ENCODE measurements at places on chromosomes 2 and 18.

DNA sequence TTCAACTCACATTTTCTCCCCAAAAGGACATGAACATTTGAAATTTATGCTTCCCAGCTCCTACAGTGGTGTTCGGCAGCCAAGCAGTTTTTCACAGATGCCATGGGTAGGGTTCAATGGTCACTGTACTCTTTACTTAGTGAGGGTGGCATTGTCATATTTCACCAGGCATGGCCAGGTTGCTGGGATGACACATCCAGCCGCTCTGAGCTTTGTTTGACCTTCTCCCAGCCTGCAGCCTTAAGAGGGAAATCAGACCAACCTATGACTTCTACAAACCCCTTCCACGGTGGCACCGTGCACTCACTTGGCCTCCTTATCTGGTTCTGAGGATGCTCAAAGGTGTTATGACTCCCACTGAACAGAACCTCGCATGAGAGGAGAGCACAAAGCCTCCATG lies 108.4 kb upstream of the SH3BP4 start:
- DNase-seq: no peak

DNA sequence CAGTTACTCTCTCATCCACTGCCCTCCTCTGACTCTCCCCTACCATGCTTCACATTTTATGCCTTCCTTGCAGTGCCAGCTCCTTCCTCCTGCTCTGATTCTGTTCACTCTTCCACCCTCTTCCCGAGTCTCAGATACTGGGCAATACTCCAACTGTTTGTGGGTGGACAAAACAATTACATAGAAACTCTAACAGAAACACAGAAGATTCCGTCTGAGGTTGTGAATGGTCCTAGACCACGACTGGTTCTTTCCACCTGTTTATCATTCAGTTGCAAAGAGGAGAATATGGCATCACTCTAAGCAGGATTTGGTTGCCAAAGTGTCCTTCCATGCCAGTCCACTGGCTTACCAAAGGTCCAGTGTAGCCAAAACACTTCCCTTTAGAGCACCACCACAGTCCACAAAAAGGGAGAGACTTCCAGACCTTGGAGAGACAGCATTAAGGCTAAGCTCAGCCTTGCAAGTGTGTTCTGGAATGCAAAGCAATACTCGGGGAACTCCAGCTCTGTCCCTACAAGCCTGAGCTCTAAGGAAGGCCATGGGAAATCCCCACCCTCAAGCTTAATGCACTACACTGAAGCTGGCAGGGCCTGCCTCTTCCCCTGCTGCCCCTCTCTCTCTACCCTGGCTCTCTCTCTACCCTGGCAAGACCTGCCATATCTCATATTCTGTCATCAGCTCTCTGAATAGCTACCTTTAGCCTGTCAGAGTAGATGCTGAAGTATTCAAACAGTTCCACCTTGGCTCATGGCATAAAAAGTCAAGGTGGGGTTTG lies 33.6 kb upstream of the RND3 start:
- DNase-seq: no peak

DNA sequence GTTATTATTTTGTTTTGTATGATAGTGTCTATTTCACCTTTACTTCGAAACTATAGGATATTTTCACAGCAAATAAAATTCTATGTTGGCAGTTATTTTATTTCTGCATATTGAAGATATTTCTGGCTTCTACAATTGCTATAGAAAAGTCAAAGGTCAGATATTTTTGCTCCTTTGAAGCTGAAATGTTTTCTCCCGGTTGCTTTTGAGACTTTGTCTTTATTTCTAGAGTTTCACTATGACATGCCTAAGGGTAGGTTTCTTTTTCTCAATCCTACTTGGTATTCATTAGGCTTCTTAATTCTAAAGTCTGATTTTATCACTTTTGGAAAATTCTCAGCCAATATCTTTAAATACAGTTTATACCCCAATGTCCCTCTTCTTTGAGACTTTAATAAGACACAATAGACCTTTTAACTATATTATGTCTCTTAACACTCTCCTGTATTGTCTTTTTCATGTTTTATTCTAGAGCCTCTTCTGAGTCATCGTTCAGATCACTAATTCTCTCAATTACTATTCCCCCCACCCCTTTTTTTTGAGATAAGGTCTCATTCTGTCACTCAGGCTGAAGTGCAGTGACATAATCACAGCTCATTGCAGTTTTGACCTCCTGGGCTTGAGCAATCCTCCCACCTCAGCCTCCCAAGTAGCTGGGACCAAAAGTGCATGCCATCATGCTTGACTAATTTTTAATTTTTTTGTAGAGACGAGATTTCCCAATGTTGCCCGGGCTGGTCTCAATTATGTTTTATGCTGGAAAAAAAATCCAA lies 50.5 kb downstream of the USP37 start:
- DNase-seq: no peak

DNA sequence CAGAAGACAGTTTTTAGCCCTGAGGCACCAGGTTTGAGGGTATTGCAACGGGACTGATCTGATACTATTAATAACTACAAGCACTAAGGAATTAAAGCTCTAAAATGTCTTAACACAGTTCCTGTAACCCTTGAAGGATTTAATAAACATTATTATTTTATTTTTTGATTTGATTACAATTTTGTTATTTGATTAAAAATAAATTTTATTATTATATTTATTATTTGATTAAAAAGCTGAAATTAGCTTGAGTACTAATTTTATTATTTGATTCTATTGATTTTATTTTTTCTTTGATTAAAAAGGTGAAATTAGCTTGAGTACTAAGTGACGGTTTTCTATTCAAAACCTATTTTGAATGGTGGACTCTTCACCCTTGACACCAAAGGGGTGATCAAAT lies 307.3 kb downstream of the ZNF521 start:
- DNase-seq: no peak

DNA sequence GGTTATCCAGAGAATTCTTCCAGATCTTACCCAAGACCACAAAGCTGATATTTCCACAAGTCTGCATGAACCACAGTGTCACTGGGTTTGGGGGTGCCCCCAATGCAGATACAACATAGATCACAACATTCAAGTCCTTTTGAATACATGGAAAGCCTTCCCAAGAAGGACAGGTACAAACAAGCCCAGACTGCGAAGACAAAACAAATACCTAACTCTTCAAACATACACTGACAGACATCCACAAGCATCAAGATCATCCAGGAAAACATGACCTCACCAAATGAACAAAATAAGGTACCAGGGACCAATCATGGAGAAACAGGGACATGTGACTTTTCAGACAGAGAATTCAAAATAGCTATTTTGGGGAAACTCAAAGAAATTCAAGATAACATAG lies 93.1 kb downstream of the MDH1 start:
- no peak for DNase-seq

- DNase-seq: no peak
Measured at GRCh38 chr18:46301081-46301480, 196.9 kb downstream of the HAUS1 start.

DNA sequence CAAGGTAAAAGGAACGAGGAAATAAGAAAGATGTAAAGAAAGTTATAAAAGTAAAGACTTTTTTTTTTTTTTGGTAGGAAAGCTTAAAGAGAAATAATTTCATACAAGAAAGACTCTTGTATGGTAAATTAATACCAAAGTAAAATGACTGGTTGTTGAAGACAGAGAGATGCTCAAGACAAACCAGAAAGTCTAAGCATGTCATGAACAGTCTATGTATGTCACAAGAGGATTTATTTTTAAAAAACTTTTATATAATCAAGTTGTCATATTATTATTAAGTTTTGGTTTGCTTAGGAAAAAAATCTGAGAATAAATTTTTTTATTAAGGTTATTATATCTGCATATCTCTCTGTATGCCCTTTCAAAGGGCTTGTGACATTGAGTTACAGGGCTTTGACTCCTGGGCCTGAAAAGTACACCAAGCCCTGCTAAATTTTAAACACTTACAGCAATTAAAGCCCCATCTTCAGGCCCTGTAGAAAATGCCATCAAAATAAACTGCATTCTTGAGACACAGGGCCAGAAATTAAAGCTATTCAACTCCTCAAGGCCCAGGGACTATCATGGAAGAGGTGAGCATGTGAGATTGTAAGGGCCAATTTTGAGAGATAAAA lies 10.9 kb upstream of the SGPP2 start:
- DNase-seq: no peak

GRCh38 chr18:36107477-36107876 lies 21.7 kb downstream of the SLC39A6 start:
- DNase-seq: no peak

DNA sequence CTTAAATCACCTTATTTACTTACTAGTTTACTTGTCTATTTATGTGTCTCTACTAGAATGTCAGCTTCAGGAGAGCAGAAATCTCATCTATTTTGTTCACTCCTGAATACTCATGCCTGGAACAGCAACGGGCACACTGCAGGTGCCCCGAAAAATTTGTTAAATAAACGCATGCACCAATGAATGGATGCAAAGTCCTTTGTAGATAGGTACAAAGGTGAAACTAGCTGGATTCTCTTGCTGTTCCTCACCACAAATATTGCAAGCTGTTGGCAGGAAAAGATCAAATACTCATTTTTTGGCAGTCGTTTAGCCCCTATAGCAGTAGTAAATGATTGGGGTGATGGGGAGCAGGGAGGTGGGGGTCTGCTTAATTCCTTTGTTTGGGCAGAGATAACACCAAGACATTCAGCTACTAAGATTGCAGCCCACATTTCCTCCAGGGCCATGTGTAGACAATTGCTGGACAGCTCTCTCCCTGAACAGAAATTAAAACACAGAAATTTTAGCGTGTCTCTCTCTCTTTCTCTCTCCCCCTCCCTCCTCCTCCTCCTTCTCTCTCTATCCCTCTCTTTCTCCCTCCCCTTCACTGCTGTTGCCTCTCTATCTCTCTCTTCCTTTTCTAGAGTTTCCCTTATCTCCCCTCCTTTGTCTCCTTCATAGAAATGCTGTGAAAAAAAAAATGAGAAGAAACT lies 5.4 kb downstream of the MARCHF4 start:
- no peak for DNase-seq

- no peak for DNase-seq
Measured at GRCh38 chr18:28837100-28837499, 660.2 kb upstream of the CDH2 start.

DNA sequence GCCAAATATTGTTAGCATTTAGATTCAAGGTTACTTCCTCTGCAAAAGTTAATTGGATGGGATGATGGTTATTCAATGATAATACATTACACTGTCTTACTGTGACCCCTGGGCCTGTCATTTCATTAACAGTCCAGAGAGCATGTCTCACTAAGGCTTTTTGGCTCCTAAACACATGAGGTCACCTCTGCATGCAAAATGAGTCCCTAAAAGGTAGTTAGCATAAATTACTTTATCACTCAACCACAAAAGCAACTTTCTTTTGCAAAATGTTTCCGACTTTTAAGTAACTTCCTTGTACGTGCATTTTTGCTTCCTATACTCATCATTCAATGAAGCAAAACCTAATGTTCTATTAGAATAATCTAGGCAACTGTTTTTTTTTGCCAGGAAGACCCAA lies 16.8 kb upstream of the AGFG1 start:
- DNase-seq: no peak

- no peak for DNase-seq
Measured at GRCh38 chr2:42795841-42796301, 3.5 kb upstream of the HAAO start.

- no peak for DNase-seq
Measured at GRCh38 chr18:10563886-10564285, 38.1 kb downstream of the NAPG start.

DNA sequence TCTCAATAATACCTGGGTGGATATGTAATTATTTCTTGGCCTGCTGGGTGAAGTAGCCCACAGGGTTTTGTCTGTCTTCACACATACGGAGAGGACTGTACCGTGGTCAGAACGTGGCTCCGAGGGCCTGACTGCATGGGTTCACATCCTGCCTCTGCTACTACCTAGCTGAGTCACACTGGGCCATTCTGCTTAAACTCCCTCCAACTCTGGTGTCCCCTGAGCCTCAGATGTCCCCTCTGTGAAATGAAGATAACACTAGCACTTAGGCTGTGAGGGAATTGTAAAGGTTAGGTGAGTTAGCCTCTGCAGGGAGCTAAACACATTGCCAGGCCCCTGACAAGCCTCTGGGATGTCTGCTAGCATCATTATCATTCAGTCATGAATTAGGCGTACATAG lies 120.1 kb upstream of the NABP1 start:
- no peak for DNase-seq

DNA sequence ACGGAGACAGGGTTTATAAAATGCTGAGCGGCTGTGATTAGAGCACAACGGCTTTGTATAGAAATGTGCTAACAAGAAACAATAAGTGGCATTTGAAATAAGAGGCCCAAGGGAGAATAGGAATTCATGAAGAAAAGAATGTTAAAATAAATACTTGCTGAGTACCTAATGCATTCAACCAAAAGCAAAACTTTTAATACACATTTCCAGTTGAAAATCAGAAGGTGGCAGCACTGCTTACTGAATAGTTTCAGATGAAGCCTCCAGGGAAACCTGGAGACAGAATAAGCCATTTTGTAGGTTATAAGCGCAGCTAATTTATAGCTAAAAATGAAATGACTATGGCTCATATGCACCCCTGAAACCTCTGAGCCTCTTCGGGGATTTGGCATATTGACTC lies 286.6 kb downstream of the DPP10 start:
- DNase-seq: no peak

GRCh38 chr18:79954791-79955190 lies 3.3 kb upstream of the SLC66A2 start:
- no peak for DNase-seq

GRCh38 chr2:105787376-105788318 lies 42.9 kb downstream of the NCK2 start:
- no peak for DNase-seq

GRCh38 chr2:232363784-232364615 lies 14.6 kb upstream of the ALPP start:
- no peak for DNase-seq

- no peak for DNase-seq
Measured at GRCh38 chr2:37742286-37742685, 70.8 kb upstream of the CDC42EP3 start.

DNA sequence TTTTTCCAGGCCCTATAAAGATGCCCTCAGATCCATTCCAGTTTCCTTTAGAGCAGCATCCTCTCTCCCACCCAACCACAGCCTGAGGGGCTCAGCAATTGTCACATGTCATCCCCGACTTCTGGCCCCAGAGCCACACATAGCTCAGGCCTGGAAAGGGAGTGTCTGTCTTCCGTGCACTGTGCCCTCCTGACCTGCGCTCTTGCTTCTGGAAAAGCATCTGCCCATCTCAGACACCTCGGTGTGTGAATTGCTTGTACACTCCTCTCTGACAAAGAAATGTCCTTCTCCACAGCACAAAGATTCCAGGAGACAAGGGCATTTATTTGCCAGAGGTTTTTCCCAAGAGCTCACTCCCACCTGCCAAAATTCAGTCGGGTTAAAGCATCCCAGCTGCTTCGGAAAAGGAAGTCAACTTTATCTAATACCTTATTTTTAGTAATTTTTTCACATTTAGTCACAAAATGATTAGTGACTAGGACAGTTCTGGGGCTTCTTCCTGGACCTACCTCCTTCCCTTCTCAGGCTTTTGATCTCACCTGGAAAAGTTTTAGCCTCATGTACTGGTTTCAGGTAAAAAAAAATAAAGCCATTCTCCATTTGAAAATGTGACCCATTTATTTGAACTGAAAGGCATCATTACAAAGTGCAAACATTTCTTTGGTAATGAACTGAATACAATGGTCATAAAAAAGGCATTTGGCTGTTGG lies 112.9 kb downstream of the PXDN start:
- no peak for DNase-seq

All from stimulated activated CD8-positive, alpha-beta memory T cell treated with anti-CD3 and anti-CD28 coated beads, Interleukin-4, amount 100 ng/mL, for 24 hours (primary cell).